Hematopoietic multipotent progenitor cell treated with erythropoietin and hydrocortisone succinate and interleukin-3 and kit ligand, for 6 days (in vitro differentiated cells): ENCODE measurements at places on chromosomes 4 and X.

DNA sequence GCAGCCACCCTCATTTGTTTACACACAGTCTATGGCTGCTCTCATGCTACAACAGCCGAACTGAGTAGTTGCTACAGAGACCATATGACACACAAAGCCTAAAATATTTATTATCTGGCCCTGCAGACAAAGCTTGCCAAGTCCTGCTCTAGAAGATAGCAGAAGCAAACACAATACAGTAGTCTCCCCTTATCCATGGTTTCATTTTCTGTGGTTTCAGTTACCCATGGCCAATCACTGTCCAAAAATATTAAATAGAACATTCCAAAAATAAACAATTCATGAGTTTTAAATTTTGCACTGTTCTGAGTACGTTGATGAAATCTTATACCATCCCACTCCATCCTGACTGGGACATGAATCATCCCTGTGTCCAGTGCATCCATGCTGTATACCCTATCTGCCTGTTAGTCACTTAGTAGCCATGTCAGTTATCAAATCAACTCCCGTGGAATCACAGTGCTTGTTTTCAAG, 40.2 kb upstream of the ZNF81 start:
- peak; percentile 76 for DNase-seq

DNA sequence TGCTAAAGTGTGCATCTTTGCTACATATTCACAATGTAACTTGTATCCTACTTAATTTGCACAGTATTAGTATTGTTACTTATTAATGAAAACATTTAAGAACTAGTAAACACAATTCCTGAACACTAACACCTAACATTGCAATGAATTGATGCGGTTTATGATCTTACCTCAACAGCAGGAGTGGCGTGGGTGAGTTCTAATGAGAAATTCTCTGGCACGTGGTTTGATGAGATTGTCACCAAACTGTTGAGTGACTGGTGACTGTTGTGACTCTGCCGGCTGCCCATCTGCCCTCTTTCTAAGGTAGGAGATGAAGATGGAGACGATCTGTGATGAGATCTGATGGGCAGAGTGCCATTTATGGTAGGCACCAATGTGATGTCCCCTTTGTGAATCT, 2.9 kb downstream of the PCDH18 start:
- DNase-seq = no peak

GRCh38 chrX:37959212-37960021, 46.9 kb upstream of the SYTL5 start:
- DNase-seq = no peak

DNA sequence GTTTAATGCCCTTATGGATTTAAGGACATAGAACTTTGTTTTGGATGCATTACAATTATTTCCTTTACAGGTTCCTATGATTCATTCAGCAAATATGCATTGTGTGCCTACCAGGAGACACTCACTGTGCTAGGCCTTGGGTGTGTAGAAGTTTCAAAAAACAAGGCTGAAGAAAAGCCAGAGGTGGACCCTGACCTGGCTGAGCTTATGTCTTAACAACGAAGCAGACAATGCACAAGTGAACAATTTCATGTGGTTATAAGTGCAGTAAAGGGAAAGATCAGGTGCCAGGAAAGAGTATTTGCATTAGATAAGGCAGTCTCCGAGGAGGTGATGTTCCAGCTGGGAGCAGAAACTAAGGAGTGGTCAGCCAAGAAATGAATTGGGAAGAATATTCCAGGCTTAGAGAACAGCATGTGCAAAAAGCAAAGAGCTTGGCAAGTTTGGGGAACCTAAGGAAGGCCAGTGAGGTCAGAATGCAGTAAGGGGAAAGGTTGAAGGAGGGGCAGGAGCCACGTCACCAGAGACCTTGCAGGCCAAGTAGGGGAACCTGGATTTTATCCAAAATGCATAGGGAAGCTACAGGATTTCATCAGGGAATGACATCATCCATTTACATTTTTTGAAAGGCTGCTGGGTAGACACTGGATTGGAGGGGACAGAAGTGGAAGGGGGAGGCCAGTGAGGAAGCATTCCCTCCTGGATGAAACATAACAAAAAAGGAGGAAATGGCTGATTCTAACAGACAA, 193.6 kb downstream of the SOWAHB start:
- DNase-seq = no peak

DNA sequence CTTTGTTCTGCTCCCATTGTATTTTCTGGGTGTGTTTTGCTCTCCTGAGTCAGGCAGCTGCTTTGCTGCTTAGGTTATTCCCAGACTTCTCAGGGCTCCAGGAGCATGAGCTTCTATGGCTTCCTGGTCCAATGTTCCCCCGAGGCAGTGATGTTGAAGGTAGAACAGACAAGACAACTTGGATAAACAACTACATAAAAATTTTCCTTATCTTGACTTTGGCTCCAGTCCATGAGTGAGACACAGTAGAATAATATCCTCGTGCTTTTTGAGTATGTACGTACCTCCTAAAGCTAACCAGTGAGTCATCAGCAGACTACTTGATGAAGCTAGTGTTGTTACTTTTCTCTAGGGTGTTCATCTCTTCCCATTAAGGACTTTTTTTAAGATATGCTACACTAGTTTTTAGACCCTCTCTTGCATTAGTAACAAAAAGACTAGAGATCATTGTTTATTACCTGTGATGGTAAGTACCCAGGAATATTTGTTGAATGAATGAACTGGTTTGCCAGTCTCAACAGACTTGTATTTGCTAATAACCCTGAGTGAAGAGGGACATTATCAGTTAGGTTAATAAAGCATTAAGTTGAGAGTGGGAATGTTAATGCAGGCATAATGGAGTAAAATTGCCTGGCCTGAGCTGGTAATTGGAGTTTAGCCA, 131.9 kb downstream of the FHIP1A start:
- no peak for DNase-seq

GRCh38 chrX:105266456-105266855, 46.0 kb upstream of the TEX13A start:
- no peak for DNase-seq

DNA sequence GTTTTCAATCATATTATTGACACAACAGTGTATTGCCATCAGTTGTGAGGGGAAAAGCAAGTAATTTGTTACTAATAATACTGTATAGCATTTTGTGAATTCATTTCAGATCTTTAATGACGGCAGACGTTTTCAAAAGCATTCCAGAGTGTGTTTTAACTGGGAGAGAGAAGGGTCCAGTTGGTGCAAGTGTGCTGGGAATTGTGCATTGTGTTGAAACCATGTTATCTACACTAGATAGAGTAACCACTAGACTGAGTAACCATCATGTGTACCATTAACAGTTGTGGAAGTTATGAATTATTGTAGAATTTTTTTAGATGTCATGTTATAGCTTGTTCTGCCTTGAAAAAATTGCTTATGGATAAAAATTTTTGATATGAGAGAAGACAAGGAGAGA, 104.5 kb upstream of the VEGFC start:
- no peak for DNase-seq

DNA sequence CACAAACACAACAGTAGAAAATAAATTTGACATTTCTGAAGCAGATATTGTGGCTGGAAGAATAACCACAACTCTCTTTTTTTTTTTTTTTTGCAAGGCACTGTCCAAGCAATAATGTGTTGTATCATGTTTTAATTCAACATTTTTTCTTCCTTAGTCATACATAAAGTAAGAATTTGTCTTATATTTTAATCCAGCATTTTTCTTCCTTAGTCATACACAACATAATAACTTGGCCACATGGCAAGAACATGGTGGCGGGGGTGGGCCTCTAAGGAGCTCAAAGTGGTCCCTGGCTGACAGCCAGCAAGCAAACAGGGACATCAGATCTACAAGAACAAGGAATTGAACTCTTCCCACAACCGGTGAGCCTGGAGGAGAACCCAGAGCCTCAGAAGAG, 20.2 kb downstream of the FBXW7 start:
- no peak for DNase-seq

DNA sequence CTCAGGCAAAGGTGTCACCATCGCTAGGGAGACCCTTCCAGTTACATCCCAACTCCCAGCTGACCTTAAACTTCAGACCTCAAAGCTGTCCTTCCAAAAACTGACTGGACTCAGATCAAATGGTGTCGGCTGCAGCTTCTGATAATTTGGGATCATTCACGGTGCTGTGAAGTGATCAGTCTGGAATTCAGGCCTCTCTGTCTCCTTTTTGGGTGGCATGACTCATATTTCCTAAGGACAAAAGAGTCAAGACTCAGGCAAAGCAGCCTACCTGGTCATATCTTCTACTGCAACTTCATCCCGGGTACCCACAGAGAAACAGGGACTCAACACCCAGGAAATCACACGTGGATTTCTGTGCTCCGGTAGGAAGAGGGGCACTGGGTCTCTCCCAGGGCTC, 87.6 kb downstream of the SORCS2 start:
- no peak for DNase-seq

DNA sequence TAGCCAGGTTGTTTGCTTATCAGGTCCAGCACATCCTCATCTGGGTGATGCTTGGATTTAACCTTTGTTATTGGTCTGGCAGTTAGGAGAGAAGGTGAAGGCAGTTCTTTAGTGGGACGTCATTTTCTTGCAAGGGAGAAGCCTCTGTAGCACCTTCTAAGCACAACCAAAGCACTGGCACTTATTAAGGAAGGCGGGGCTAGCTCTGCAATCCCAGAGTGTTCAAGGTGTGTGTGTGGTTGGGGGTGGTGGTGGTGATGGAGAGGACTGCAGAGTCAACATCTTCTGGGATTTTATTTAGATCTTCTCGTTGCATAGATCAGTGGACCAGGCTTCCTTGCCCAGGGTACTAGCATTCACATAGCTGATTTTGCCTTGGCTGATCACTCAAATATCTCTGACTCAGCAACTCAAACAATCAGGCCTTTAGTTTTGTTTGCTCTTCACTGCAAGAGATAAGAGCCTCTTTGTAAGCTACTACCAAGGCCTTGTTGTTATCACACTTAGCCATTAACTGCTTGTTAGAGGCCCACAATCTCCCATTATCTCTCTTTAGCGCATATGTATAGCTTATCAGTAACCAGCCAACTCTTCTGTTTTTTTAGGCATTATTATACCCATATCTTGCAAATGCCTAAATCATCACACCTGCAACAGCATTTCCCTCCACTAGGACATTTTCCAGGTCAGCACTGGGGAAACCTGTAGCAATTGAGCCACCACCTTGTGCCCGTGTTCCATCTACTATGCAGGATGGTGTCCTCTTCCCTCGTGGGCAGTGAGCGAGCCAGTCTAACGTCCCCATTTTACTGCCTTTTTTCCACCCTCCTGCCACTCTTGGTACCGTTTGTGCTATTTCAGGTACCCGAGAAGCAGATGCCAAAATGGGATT, 36.5 kb upstream of the LINC00632 start:
- no peak for DNase-seq

DNA sequence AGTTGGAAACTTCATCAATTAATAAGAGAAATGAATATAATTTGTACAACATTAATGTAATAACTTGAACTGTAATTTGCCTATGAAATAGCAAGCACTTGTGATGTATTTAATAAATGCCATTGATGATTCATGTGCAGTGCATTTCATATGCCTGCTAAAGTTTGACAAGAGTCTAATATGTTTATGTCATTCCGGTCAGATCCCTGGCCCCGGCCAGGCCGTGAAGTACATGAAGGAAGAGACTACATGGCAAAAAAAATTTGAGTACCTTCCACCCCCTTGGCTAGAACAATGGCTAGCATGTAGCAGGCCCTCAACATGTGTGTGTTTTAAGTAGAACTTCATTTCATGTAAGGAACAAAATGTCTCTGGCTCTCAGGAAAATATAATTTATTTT, 161.3 kb downstream of the ATP10D start:
- DNase-seq = no peak
